Mesothelial cell of epicardium (in vitro differentiated cells): ENCODE measurements at places on chromosomes 1 and 21. TPM values are rescaled to one million over a fixed set of nuclear protein-coding genes. Genes with fewer than 3 reads are reported as not detected.

- DNase-seq, result no peak
Observed at GRCh38 chr1:219041818-219042217, 131.9 kb upstream of the LYPLAL1 start.

- DNase-seq, result no peak
Observed at GRCh38 chr1:2635361-2636010, 2.7 kb upstream of the MMEL1 start.

SLC2A5 gene
- total RNA-seq, result 0.07 to 0.13 TPM (median 0.11 TPM) in 3 replicates

- no peak for DNase-seq
Observed at GRCh38 chr1:184954232-184954995, 19.9 kb downstream of the NIBAN1 start.

TSTD1 gene
- 53.2 to 60.3 TPM (median 53.7 TPM) in 3 replicates for total RNA-seq

GRCh38 chr1:187842406-187843165 lies 1013.8 kb downstream of the PLA2G4A start:
- no peak for DNase-seq

PTGER3 gene
- total RNA-seq, result 0.29 to 0.59 TPM (median 0.54 TPM) in 3 replicates

DNA sequence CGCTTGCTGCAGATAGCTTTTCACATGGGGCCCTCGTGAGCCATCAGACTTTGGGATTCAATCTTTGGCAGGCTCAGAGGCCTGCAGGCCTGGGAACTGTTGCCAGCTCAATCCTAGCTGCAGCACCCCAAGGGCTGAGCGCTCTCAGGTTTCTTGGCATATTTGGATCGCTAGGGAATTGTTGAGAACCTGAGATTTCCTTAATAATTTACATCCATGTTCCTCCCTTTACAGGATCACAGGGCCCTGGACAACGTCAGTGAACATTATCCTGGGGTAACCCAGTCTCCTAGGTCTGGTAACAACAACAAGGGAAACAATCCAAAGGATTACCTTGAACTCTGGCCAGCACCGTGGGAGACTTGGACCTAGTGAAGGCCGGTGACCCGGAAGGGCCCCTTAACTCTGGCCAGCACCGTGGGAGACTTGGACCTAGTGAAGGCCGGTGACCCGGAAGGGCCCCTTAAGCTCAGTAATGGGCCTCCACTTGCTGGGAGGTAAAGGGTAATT lies 49.3 kb upstream of the NEK2 start:
- no peak for DNase-seq

DNA sequence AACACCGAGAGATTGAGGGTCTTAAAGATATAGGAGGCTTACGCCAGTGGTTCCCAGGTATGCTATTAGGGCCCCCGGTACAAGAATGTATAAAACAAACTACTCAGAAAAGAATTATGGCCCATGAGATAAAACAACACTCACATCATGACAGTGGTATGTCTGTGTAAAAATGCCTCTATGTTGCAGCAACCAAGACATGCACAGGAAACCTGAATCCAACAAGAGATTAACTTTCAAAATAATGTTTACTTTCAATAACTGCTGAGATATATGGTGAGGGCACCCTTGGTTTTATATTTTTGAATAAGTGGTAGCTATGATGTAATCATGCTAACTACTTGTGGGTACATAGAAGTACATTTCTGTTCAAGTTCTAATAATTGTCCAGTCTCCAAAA lies 74.9 kb downstream of the PUM1 start:
- DNase-seq, result no peak

- no peak for DNase-seq
Observed at GRCh38 chr1:201471772-201472171, 2.8 kb upstream of the PHLDA3 start.

LCA5L gene
- total RNA-seq, result 0.86 to 1.6 TPM (median 1.3 TPM) in 3 replicates

CFHR2 gene
- total RNA-seq, result not detected in 3 replicates

GRCh38 chr21:20720623-20721022 lies 277.6 kb upstream of the NCAM2 start:
- no peak for DNase-seq

DNA sequence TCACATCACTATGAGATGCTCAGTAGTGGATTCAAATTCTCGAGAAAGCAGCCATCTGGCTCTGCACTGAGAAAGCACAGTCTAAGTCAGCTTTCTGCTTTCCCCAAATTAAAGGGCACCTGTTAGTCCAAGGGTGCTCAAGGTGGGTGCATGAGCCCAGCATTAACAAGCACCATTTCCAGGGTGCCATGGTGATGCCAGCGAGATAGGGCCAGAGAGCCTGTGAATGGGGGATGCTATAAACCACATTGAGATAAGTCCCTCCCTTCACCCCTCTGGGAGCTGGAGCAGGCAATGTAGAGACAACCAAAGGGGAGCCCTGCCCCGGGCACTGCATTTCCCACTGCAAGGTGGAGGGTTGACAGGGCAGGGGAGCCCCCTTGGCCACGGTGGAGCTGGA lies 568.2 kb downstream of the AJAP1 start:
- no peak for DNase-seq

DNA sequence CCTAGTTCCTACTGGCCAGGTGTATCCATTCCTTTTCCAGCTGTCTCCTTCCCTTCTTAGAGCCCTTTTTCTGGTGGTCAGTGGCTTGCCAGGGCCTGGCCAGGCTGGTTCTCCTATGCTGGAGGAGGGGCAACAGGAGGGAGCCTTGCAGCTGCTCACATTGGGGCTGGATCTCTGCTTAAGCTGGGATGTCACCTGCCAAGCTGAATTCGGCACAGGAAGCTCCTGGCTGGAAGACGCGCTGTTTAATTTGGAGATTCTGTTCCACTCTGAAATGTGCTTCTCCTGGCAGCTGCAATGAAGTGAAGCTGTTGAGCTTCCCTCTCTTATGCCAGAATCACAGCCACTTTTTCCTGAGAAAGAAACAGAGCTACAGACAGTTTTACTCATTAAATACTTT lies 56.0 kb upstream of the POU3F1 start:
- DNase-seq, result no peak

DNA sequence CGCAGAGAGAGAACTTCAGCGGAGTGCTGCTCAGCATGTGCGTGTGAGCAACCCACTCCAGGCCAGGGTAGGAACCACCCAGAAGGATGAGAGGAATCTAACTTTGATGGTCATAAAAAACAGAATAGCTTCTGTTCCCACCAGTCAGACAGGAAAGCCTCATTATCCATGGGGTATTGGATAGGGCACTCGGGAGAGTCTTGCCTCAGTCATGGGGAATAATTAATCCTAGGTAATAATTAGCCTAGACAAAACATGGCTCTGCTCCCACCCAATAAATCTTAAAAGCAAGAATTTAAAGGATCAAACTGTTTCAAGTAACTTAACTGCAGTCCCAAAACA lies 35.3 kb downstream of the LDLRAD1 start:
- no peak for DNase-seq

GRCh38 chr1:163084330-163084729 lies 15.2 kb downstream of the RGS4 start:
- no peak for DNase-seq
